ENCODE measurements at places on chromosomes 1 and 21. TPM values are rescaled to one million over a fixed set of nuclear protein-coding genes. Genes with fewer than 3 reads are reported as not detected.

GRCh38 chr1:42173961-42174735 lies 9.6 kb upstream of the GUCA2A start:
- DNase-seq = peak; percentile 45
- H3K27ac ChIP-seq = no peak overlapping the region
- no peak overlapping the region for H3K4me3 ChIP-seq
- H3K4me1 ChIP-seq = peaks cover 5% of the 10 kb centered on the region
- H3K36me3 ChIP-seq = peaks cover 1% of the 10 kb centered on the region
- H3K27me3 ChIP-seq = no peaks in the 10 kb centered on the region

GRCh38 chr21:37552496-37553029 lies 186.0 kb downstream of the DYRK1A start:
- H3K36me3 ChIP-seq = no peaks in the 10 kb centered on the region
- H3K4me1 ChIP-seq = peaks cover 5% of the 10 kb centered on the region
- no peak overlapping the region for H3K4me3 ChIP-seq
- H3K27ac ChIP-seq = no peak overlapping the region
- DNase-seq = no peak
- peaks cover 13% of the 10 kb centered on the region for H3K27me3 ChIP-seq

DNA sequence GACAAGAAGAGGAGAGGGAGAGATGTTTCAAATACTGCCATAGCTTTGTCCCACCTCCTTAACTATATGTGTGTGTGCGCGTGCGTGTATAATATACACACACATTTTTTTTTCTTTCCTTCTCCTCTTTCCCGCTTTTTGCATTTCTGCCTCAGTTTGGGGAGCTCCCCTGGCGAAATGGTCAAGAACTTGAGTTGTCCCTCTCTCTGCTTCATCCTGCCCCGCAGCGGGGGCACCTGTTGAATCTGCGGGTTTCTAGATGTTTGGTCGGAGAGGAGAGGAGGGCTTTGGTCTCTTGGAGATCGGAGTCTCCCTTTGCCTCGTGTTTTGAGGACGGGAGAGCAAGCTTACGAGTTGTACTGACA lies 504 bp downstream of the SCCPDH start:
- DNase-seq = peak; percentile 46
- H3K4me3 ChIP-seq = peak overlapping the region; percentile 84
- no peaks in the 10 kb centered on the region for H3K4me1 ChIP-seq
- peaks cover 15% of the 10 kb centered on the region for H3K36me3 ChIP-seq
- H3K27ac ChIP-seq = peak overlapping the region; percentile 85

- peaks cover 54% of the 10 kb centered on the region for H3K27me3 ChIP-seq
- H3K4me3 ChIP-seq = no peak overlapping the region
- no peak for DNase-seq
- no peak overlapping the region for H3K27ac ChIP-seq
- no peaks in the 10 kb centered on the region for H3K36me3 ChIP-seq
These were observed 83.5 kb upstream of the CLDN14 start for GRCh38 chr21:36563341-36563926.

GRCh38 chr1:81706650-81707435 lies 93.9 kb upstream of the ADGRL2 start:
- no peak overlapping the region for H3K4me3 ChIP-seq
- H3K27ac ChIP-seq = no peak overlapping the region
- H3K4me1 ChIP-seq = peaks cover 13% of the 10 kb centered on the region
- DNase-seq = peak; percentile 70
- H3K36me3 ChIP-seq = no peaks in the 10 kb centered on the region

GRCh38 chr1:23037081-23037740 lies 17.9 kb downstream of the KDM1A start:
- no peaks in the 10 kb centered on the region for H3K27me3 ChIP-seq
- H3K4me3 ChIP-seq = no peak overlapping the region
- DNase-seq = no peak
- H3K36me3 ChIP-seq = 0 out of 2 replicates have a peak, but pooled peaks cover 2% of the 10 kb centered on the region
- no peaks in the 10 kb centered on the region for H3K4me1 ChIP-seq

- no peaks in the 10 kb centered on the region for H3K36me3 ChIP-seq
- H3K27ac ChIP-seq = no peak overlapping the region
- H3K27me3 ChIP-seq = no peaks in the 10 kb centered on the region
- peak; percentile 49 for DNase-seq
- H3K4me3 ChIP-seq = no peak overlapping the region
- no peaks in the 10 kb centered on the region for H3K4me1 ChIP-seq
These were observed 8.6 kb downstream of the CDC14A start for GRCh38 chr1:100360790-100361510.

DNA sequence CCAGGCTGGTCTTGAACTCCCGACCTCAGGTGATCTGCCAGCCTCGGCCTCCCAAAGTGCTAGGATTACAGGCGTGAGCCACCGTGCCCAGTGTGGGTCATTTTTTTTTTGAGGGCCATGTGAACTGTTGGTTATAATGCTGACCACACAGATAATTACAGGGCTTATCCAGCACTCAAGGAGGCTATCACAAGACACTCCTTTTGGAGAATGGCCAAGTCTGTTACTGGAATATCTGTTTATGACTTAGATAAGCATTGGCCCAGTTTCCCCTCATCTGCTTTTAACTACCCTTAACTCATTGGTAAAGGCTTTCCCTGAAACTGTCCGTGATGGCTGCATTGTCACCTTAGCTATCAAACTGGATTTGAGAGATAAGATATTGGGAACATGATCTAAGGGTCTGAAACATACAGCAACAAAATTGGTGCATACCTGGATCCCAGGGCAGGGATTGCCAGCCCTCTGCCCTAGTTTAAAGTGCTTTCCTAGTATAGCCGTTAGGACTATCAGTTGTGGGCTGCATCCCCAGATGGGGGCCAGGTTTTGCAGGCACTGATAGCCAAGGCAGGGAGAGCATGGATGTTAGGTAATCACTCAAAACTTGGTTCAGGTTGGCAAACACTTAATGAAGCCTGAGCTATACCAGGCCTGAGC lies 15.6 kb downstream of the SZT2 start:
- DNase-seq = peak; percentile 58
- H3K4me1 ChIP-seq = peaks cover 4% of the 10 kb centered on the region
- peaks cover 39% of the 10 kb centered on the region for H3K36me3 ChIP-seq
- peak overlapping the region; percentile 44 for H3K27ac ChIP-seq

DNA sequence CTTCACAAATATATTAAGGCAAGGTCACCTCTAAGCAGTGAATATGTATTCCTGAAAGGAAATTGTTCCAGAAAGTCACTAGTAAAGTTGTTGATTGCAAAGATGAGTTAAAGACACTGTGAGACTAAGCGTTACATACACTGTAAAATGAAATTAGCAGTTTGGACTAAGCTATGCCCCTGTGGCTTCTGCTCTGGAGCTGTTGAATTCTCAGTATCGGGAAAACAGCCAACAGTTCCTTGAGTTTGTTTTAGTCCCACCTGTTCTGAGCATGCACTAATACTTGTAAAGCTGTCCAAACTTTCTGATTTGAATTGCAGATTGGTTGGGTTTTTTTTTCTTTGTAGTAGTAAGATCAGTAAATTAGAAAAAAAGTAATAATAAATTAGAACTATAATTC lies 21.0 kb downstream of the ANGPTL1 start:
- peaks cover 3% of the 10 kb centered on the region for H3K4me1 ChIP-seq
- H3K36me3 ChIP-seq = peaks cover 9% of the 10 kb centered on the region
- no peak overlapping the region for H3K27ac ChIP-seq

GRCh38 chr1:27980216-27980845 lies 20.6 kb downstream of the XKR8 start:
- peak; percentile 36 for DNase-seq
- no peak overlapping the region for H3K27ac ChIP-seq
- H3K27me3 ChIP-seq = no peaks in the 10 kb centered on the region
- peaks cover 2% of the 10 kb centered on the region for H3K4me1 ChIP-seq
- no peak overlapping the region for H3K4me3 ChIP-seq

GRCh38 chr1:46556822-46557221 lies 5.4 kb upstream of the KNCN start:
- DNase-seq = peak; percentile 56
- H3K4me3 ChIP-seq = no peak overlapping the region
- peaks cover 22% of the 10 kb centered on the region for H3K36me3 ChIP-seq
- H3K4me1 ChIP-seq = no peaks in the 10 kb centered on the region
- H3K27me3 ChIP-seq = peaks cover 7% of the 10 kb centered on the region

GRCh38 chr1:220884109-220884980 lies 5.1 kb downstream of the HLX start:
- H3K4me1 ChIP-seq = peaks cover 9% of the 10 kb centered on the region
- no peak overlapping the region for H3K4me3 ChIP-seq
- peaks cover 9% of the 10 kb centered on the region for H3K27me3 ChIP-seq
- H3K36me3 ChIP-seq = peaks cover 36% of the 10 kb centered on the region

GRCh38 chr1:101993710-101994109 lies 3.0 kb downstream of the OLFM3 start:
- no peaks in the 10 kb centered on the region for H3K36me3 ChIP-seq
- H3K27ac ChIP-seq = no peak overlapping the region
- no peak overlapping the region for H3K4me3 ChIP-seq
- DNase-seq = no peak

- no peaks in the 10 kb centered on the region for H3K36me3 ChIP-seq
- H3K27ac ChIP-seq = no peak overlapping the region
- H3K4me3 ChIP-seq = no peak overlapping the region
These were observed 73.5 kb downstream of the NOS1AP start for GRCh38 chr1:162142968-162143367.

DNA sequence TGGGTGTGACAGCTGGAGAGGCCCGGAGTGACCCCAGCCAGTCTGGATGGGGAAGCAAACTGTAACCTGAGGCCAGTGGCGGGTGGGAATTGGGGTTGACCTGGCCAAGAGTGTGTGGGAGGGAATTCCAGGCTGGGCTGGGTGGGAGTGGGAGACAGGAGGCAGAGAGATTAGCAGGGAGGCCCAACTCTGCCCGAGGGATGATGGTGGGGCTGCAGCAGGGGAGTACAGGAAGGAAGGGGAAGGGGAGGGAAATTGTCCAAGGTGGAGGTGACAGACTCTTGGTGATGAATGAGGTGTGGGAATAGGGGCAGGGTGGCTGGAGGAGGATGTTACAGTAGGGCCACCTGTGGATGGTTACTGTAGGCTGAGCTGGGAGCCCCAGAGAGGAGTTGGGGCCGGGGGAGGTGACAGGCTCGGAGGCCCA lies 40.4 kb downstream of the HUNK start:
- no peak for DNase-seq
- H3K4me1 ChIP-seq = peaks cover 24% of the 10 kb centered on the region
- no peaks in the 10 kb centered on the region for H3K36me3 ChIP-seq
- no peak overlapping the region for H3K4me3 ChIP-seq

DNA sequence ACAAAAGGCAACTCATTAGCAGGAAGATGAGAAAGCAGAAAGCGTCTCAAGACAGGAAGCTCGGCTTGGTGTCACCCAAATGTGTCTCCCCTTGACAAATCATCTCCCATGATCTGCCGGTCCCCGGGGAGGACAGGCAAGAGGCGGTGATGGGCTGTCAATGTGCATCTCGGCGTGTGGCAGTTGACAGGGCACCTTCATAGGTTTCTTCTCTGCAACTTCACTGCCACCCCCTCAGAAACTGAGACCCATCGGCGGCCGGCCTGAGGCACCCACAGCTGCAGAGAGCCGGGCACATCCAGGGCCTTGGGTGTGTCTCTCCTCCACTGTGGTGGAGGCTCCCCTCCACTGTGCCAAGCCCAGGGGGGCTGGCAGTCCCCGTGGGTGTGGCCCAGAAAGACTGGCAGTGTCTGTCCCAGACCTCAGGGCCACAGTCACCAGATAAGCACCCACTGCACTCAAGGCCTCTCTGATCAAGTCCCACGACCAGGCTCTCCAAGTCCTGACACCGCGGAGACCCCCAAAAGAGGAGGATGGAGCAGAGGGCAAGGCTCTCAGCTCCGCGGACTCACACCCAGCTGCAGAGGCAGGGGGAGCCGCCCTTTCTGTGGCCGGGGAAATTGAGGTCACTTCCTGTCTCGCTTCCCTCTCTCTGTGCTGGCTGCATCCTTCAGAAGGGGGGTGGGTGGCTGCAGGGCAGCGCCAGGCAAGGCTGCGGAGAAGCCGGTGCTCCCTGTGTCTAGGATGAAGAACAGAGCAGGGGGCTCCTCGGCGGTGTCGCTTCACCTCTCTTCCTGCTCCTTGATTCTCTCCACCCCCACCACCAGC lies 39.6 kb upstream of the LBR start:
- H3K36me3 ChIP-seq = no peaks in the 10 kb centered on the region
- DNase-seq = no peak
- H3K4me3 ChIP-seq = no peak overlapping the region
- H3K4me1 ChIP-seq = no peaks in the 10 kb centered on the region

DNA sequence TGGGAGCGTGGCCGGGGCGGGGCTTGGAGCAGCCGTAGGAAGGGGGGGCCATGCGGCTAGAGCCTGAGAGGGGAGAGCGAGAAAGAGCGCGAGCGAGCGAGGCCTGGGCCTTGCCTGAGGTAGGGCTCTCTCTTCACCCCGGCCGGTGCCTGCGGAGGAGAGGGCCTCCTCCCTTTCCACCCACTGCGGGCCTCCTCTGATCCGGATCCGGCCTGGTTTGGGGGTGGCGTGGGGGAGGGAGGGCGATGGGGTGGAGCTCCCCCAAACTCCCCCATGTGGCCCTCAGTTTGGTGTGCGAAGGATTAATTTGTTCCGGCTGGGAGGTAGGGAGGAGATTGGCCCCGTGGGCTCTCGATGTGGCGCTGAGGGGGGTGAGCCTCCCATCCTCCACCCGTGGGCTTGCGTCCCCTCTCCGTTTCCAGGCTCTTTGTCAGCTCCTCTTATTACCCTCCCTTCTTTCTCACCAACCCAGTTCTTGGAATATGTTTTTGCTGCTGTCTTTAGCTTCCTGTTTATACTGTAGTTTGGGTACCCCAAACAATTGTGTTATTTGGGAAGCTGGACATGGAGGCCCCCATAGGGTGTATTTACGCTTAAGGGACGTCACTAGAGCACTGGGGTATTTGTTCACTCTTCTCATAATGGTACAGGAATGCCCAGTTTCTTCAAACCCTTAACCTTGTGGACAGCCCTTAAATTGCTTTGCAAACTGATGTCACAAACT lies 685 bp downstream of the UBAP2L start:
- peak overlapping the region; percentile 94 for H3K4me3 ChIP-seq
- H3K27ac ChIP-seq = peak overlapping the region; percentile 98
- no peaks in the 10 kb centered on the region for H3K27me3 ChIP-seq
- peaks cover 24% of the 10 kb centered on the region for H3K36me3 ChIP-seq
- DNase-seq = peak; percentile 87

GRCh38 chr21:39680216-39680615 lies 64.8 kb upstream of the IGSF5 start:
- no peak overlapping the region for H3K27ac ChIP-seq
- DNase-seq = no peak
- no peaks in the 10 kb centered on the region for H3K36me3 ChIP-seq
- H3K4me1 ChIP-seq = no peaks in the 10 kb centered on the region
- H3K4me3 ChIP-seq = no peak overlapping the region
- no peaks in the 10 kb centered on the region for H3K27me3 ChIP-seq

- no peak overlapping the region for H3K4me3 ChIP-seq
- H3K27me3 ChIP-seq = peaks cover 5% of the 10 kb centered on the region
- DNase-seq = peak; percentile 57
- peaks cover 18% of the 10 kb centered on the region for H3K4me1 ChIP-seq
- H3K27ac ChIP-seq = no peak overlapping the region
These were observed 5.3 kb downstream of the PLXNA2 start for GRCh38 chr1:208238710-208239472.

GRCh38 chr1:35115459-35116383 lies 36.5 kb downstream of the ZMYM1 start:
- no peaks in the 10 kb centered on the region for H3K27me3 ChIP-seq
- DNase-seq = peak; percentile 32

- peaks cover 3% of the 10 kb centered on the region for H3K27me3 ChIP-seq
- H3K4me3 ChIP-seq = no peak overlapping the region
- peaks cover 2% of the 10 kb centered on the region for H3K4me1 ChIP-seq
- peak; percentile 37 for DNase-seq
These were observed 46.1 kb upstream of the LPAR3 start for GRCh38 chr1:84939151-84939550.

Gene TFF2
- polyA plus RNA-seq = not detected

Gene ACTL8
- polyA plus RNA-seq = 0.09 TPM

Gene DDX20
- polyA plus RNA-seq = 5.7 TPM

Gene CNKSR1
- polyA plus RNA-seq = 0.30 TPM

Gene PIGK
- polyA plus RNA-seq = 21.2 TPM

Gene FBXO42
- 19.6 TPM for polyA plus RNA-seq

Gene H3-3A
- 253 TPM for polyA plus RNA-seq

Gene HSD3B2
- polyA plus RNA-seq = not detected

Gene ALG14
- polyA plus RNA-seq = 1.6 TPM

Gene AK2
- 152 TPM for polyA plus RNA-seq

Gene ADGRL4
- polyA plus RNA-seq = 5.0 TPM

Gene SMCP
- not detected for polyA plus RNA-seq
